ENCODE measurements at places on chromosomes 7 and 10. TPM values are rescaled to one million over a fixed set of nuclear protein-coding genes. Genes with fewer than 3 reads are reported as not detected.

DNA sequence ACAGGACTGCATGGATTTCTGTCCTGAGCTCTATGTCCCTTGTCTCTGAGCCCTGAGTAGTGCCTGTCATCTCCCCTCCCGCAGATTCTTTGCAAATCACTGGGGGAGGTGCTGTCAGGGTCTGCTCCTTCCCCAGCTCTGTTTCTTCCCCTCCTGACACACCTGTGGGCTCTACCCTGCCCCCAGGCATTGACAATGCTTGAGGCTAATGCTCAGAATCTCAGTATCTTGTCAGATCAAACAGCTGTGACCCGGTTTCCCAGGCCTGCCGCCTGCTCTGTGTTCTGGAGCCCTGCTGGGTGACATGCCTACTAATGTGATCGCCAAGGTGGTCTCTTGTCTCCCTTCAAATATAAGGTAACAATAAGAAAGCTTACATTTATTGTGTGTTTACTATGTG, 209.0 kb downstream of the POU6F2 start:
- no peak for DNase-seq

DNA sequence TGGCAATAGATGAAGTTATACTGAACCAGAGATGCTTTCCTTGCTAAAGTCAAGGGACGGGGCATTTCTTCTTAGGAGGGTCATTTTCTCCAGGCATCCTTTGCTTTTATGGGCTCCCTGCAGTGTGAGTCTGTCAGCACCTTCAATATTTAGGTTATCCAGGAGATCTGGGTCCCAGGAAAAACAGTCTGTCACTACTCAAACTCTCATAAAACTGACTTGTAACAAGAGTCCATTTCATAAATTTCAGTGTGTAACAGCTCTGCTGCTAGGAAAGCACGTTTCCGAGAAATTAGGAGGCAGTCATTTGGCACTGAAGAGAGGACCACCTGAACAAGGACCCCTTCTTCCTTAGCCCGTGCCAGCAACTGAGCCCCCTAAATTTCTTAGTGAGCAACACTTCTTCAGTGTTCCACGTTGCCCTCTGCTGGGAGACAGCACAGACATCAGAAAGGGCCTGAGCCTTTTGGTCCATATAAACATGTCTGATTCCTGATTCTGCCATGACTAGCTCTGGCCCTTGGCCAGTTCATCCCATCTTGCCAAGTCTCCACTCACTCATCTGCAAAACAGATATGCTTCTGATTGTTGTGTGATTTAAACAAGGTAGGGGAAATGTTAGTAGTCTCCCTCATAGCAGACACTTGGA, 7.2 kb downstream of the GCC1 start:
- peak; percentile 67 for DNase-seq

GIMAP1 gene
- total RNA-seq, result 0.07 TPM

CDH23 gene
- total RNA-seq, result not detected

- no peak for DNase-seq
These were observed 435.6 kb upstream of the FOXK1 start for GRCh38 chr7:4246536-4246935.

HMX2 gene
- 0.07 TPM for total RNA-seq

GRCh38 chr10:21870849-21871248, 132.7 kb downstream of the DNAJC1 start:
- no peak for DNase-seq

DNA sequence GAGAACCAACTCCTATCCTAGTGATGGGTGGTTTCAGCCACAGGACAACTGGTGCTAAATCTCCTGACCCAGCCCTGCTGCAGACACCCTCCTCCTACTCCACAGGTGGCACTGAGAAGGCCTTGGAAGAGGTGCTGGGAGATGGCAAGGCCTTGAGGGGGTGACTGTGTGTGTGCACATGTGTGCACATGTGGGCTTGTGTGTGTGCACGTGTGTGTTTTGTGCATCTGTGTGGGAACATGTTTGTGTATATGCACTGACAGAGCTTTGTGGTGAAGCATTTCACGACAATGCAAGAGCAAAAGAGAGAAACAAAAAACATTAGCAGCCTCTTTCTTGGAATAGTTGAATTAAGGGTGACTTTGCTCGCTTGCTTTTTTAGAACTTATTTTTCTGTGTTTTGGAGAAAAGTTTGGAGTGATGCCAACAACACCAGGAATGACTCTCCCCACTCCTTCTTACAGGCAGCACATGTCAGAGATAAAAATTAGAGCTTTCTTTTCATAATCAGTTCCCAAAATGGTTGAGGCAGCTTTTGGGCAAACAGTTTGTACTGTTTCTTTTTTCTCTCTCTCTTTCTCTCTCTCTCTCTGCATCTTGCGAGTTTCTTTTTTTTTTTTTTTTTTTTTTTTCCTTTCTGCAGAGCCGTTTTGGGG, 69.5 kb downstream of the SEC61G start:
- no peak for DNase-seq

OR6B1 gene
- not detected for total RNA-seq

DNA sequence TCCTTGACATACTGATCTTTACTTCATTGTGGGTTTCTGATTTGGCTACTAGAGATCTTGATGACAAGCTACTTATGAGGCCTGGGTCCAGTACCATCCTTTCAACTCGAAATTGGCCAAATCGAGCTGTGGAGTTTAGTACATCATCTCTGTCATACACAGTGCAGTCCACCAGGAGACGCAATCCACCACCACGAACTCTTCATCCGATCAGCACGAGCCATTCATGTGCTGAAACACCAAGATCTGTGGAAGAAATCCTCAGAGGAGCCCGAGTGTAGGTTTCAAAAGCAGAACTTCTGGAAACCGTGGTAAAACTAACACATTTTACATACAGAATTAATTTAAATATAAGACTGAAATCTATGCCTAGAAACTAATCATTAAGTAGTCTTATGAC, 14.2 kb downstream of the DNAJC9 start:
- DNase-seq, result no peak

DNA sequence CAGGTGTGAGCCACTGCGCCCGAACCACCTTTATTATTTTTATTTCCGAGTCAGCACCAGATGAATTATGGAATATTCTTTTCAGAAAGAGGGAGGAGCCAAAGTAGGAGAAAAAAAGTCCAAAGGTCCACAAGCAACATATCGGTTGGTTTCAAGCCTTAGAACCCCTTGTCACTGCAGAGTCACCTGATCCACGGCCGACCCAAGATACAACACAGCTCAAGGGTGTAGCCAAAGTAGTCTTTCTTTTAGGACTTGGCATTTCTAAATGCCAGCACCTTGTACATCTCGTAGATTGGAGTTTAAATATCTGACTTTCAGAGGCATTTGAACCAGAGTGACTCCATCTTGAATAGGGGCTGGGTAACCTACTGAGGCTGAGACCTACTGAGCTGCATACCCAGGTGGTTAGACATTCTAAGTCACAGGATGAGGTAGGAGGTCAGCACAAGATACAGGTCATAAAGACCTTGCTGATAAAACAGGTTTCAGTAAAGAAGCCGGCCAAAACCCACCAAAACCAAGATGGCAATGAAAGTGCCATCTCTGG, 113.9 kb upstream of the ANLN start:
- no peak for DNase-seq

All from M059J (cell line).